Suprapubic skin (tissue), 4 donors: ENCODE measurements at places on chromosomes 1 and 21. TPM values are rescaled to one million over a fixed set of nuclear protein-coding genes. Genes with fewer than 3 reads are reported as not detected.

MPL gene
- total RNA-seq = not detected

DNA sequence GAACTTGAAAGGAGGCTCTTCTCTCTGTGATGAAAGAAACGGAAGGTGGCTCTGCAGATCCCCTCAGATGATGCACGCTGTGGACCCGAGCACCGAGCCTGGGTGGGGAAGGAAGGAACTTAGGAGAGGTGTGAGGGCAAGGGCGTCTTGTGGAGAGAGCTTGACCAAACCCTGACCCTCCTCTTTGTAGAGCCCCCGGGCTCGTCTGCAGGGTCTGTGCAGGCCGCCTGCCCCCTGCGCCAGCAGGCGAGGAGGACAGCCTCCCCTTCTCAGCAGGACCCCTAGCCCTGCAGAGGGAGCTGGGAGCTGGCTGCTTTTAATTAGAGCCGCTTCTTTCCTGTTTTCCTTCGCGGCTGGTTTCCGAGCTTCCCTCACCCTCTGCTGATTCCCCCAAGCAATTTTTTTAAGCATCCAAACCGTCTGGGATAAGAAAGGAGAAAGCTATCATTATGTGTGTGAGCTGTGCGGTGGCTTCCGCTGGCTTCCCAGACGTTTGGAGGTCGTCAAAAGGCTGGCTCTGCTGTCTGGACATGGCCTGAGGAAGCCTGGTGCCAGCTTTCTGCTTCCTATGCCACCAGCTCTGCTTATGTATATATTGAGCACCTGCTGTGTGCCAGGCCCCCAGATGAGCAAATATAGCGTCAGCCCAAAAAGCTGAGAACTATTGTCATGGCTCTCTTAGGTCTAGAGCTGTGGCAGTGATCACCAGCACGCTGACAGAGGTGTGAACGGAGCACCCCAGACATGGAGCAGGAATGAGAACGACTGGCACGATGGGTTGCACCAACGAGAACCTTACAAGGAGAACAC is 160.2 kb upstream of the IRF2BP2 start:
- no peaks in the 10 kb centered on the region for H3K27me3 ChIP-seq
- no peaks in the 10 kb centered on the region for H3K36me3 ChIP-seq
- no peak overlapping the region for H3K4me3 ChIP-seq
- peaks cover 9% of the 10 kb centered on the region for H3K4me1 ChIP-seq
- peak; percentile 57 for DNase-seq

- peaks cover 13% of the 10 kb centered on the region for H3K4me1 ChIP-seq
- H3K27ac ChIP-seq = no peak overlapping the region
These were observed 22.1 kb upstream of the IFNAR2 start for GRCh38 chr21:33207449-33208149.

GRCh38 chr1:200968469-200969410 is 54.8 kb downstream of the KIF21B start:
- H3K4me1 ChIP-seq = peaks cover 28% of the 10 kb centered on the region
- no peaks in the 10 kb centered on the region for H3K27me3 ChIP-seq
- no peak overlapping the region for H3K27ac ChIP-seq
- no peak for DNase-seq
- no peak overlapping the region for H3K4me3 ChIP-seq

GRCh38 chr1:69312055-69312732 is 255.5 kb upstream of the LRRC7 start:
- no peak overlapping the region for H3K4me3 ChIP-seq
- no peak for DNase-seq
- H3K27me3 ChIP-seq = peaks cover 4% of the 10 kb centered on the region
- no peaks in the 10 kb centered on the region for H3K4me1 ChIP-seq
